ENCODE measurements at places on chromosomes 2 and 18.
A peak's percentile ranks its signal among the peaks of the same experiment; 100 is the strongest.

GRCh38 chr2:24164416-24164973 lies 10.4 kb upstream of the FAM228A start:
- DNase-seq = peak; percentile 23

DNA sequence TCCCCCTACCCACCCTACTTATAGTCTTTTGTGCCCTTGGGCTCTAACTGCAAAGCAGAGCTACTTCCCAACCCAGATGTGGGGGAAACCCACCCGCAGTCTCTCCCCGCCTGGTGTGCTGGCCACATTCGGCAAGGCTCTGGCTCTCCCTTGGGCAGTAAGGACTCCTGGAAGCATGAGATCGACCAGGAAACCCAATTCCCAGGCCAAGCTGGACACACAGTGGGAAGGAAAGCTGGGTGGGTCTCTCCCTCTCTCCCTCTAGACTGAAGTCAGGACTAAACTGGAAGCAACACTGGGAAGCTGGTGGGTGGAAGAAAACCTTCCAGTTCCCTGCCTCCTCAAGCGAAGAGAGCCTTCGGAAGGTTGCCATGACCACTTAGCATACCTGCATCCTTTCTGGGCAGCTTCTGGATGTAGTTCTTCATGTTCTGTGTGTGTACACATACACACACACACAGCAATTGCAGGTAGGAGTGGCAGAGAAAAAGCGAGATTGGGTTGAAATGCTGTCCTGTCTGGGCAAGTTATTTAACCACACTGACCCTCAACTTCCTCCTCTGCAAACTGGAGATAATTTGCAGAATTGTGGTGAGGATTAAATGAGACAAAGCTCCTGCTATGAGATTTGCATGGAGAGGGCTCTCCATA lies 33.9 kb downstream of the ZBTB7C start:
- DNase-seq = no peak

- peak; percentile 80 for DNase-seq
Observed at GRCh38 chr2:241309684-241310117, 5.8 kb downstream of the HDLBP start.

DNA sequence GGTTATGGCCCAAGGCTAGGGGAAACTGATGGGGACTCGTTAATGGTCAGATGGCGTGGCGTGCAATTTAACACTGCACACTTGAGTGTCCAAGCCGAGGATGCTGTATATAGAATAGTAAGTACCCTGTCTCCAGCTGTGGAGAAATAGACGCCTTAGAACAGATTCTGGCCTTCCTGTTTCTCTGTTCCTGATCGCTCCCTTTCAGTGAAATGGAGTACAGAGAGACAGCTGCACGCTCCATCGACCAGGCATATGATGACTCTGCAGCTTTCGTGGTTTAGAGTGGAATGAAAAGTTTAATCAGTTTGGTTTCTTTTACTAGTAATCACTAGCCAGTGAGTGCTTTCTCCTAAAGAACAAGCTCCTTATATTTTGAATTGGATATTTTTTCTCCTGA lies 213.4 kb downstream of the NEDD4L start:
- no peak for DNase-seq

Measured in GM23248 (cell line).